GM04504 (cell line): ENCODE measurements at places on chromosomes 2 and 18.

DNA sequence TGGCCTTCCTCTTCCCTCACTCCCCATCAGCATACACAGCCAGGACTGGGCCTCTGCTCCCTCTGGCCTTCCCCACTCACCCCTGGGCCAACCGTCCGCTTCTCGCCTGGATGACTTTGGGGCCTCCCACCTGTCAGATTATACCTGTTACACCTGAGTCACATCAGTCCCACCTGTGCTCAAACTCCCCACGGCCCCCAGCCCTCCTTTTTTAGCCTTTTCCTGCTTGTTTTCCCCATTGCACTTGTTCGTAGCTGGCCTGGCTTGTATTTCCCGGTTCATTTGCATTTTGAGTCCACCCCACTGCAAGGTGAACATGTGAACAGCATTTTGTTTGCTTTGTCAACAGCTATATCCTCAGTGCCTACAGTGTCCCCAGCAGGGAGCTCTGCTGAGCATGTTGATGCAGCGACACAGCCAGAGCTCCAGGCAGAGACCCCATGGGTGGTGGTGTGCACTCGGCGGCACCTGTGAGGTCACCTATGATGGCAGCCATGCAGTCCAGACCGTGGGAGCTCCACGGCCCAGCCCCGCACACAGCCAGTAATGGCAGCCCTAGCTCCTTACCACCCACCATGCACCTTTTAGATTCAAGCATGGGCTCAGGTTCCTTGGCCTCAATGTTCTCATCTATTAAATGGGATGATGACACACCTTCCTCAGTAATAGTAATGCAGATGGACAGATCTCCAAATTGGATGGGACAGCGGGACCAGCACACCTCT lies 276.4 kb upstream of the HS6ST1 start:
- no peak for DNase-seq

DNA sequence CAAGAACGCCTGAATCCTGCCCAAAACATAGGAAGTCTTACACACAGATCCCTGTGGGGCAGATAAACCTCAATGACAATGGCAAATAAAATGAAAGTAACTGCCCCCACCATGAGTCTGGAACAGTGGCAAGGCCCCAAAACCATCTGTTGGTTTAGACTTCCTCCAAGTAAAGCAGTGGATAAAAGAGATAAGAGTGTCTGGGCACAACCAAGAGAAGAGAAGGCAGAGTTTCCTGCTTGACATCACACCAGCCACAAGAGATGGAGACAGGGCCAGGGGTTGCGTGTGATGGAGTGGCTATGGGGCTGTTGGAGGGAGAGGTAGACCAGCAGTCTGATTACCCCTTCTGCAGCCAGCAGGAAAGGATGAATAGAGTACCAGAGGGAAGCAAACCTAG lies 212.1 kb upstream of the POU3F3 start:
- no peak for DNase-seq

DNA sequence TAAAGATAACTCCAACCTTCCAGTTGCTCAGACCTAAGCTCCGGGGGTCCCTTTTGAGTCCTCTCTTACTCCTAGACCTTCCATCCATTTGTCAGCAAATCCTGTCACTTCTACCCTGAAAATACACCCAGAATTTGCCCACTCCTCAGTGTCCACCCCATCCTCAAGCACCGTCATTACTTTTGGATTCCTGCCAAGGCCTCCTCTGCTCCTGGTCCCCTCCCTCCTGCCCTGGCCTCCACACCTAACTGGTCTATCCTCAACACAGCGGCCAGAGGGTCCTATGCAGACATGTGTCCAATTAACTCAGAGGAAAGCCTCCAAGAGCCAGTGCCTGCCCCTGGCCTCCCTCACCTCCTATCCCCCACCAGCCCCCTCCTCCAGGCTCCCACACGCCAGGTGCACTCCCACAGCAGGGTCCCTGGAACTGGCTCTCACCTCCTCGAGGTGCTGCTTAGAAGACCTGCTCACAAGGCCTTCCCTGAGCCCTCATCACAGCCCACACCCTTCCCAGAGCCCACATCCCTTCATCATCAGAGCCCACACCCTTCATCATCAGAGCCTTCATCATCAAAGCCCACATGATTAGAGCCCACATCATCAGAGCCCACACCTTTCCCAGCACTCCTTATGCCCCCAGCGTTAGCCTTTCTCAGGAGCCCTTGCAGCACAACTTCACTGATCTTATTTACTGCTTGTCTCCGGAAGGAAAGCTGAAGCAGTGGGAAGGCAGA lies 20.4 kb downstream of the FAM178B start:
- no peak for DNase-seq

DNA sequence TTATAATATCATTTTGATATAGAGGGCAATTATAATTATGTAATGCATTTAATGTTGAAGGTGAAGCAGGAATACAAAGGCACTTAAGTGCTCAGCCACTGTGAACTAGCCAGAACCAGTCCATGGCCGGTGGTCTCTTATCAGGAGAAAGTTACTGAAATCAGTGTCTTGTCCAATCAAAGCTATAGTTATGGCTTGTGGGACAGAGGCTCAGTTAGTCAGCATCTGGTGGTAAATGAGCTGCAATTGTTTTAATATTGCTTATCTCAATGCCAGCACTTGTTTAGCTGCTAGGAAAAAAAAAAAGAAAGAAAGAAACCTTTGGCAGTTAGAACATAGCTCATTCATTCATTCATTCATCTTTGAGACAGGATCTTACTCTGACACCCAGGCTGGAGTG lies 3.8 kb upstream of the ALS2 start:
- no peak for DNase-seq
